Naive thymus-derived CD4-positive, alpha-beta T cell (primary cell): ENCODE measurements at places on chromosomes 12 and 14. TPM values are rescaled to one million over a fixed set of nuclear protein-coding genes. Genes with fewer than 3 reads are reported as not detected.

ADCY6 gene
- total RNA-seq, result 0.07 and 0.64 TPM in 2 replicates

AQP2 gene
- not detected for total RNA-seq

PTGDR gene
- total RNA-seq, result 0.30 TPM

OTX2 gene
- total RNA-seq, result not detected

PTHLH gene
- total RNA-seq, result not detected

INSM2 gene
- not detected for total RNA-seq

AKAP3 gene
- total RNA-seq, result 6.9 TPM

OR4Q3 gene
- total RNA-seq, result not detected in 2 replicates

SSTR1 gene
- not detected for total RNA-seq

DUSP16 gene
- total RNA-seq, result 38.9 TPM

CLEC4D gene
- total RNA-seq, result not detected in 2 replicates

GRCh38 chr14:22824711-22825359 lies 4.9 kb upstream of the MRPL52 start:
- DNase-seq, result peak; percentile 22

DNA sequence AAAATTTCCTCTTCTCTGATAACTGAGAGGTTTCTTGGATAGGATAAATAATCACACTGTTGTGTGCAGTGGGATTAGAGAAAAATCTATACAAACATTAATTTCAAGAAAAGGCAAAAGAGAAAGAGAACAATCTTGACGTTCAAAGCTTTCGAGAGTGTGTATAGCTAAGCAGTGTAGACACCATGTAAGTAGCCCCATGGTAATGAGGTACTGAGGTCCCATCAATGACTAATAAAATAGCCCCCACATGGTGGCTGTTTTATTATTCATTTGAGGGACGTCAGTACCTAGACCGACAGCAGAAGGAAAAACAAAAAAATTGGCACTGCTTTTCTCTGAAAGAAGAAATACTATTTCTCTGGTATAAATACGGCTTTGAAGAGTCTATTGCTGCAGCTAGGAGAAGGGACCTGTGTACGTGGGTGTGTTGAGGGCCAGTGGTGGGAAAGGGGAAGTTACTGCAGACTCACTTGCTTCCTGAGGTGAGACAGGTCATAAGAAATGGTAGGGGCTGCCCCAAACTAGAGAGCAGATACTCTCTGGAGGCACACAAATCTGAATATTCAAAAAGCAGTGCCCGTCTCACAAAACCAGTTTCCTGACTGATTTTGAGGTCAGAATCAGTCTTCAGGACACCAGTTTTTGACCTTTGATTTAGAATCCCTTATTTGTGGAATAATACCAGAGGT lies 339.8 kb downstream of the EMP1 start:
- DNase-seq, result no peak

DNA sequence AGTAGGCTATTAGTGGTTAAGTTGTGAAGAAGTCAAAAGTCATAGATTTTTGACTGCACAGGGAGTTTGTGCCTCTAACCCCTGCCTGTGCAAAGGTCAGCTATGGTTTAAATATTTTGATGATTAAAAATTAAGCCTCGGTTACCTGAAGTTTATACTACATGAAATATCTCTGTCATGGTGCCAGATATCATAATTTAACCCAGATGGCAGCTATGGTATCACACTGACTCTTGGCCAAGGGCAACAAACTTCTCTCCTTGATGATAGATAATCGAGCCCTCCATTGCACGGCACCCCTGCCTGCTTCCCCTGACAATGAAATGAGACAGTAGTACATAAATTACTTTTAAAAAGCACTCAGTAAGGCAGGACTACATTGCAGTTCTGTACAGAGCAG lies 80.8 kb downstream of the SLC35F4 start:
- DNase-seq, result no peak

DNA sequence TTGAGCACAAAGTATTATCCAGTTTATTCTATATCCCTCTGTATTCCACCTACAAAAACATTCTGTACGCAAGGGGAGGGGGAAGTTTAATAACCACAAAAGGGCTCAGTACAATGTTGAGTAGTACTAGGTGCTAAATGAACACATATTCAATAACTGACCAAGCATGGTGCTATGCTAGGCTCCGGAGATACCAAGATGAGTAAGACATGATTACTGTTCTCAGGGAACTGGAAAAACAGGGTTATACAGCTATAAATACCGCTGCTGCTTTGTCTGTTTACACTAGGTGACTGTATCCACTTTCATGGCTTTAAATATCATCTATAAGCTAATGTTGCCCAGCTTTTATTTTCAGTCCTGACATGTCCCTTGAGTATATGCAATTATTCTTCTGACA lies 135.8 kb downstream of the INSM2 start:
- DNase-seq, result no peak

GRCh38 chr14:88911809-88912208 lies 87.4 kb downstream of the TTC8 start:
- no peak for DNase-seq

- DNase-seq, result no peak
Observed at GRCh38 chr14:75317148-75317547, 38.5 kb downstream of the FOS start.

- no peak for DNase-seq
Observed at GRCh38 chr12:122990961-122991622, 10.6 kb downstream of the ARL6IP4 start.

DNA sequence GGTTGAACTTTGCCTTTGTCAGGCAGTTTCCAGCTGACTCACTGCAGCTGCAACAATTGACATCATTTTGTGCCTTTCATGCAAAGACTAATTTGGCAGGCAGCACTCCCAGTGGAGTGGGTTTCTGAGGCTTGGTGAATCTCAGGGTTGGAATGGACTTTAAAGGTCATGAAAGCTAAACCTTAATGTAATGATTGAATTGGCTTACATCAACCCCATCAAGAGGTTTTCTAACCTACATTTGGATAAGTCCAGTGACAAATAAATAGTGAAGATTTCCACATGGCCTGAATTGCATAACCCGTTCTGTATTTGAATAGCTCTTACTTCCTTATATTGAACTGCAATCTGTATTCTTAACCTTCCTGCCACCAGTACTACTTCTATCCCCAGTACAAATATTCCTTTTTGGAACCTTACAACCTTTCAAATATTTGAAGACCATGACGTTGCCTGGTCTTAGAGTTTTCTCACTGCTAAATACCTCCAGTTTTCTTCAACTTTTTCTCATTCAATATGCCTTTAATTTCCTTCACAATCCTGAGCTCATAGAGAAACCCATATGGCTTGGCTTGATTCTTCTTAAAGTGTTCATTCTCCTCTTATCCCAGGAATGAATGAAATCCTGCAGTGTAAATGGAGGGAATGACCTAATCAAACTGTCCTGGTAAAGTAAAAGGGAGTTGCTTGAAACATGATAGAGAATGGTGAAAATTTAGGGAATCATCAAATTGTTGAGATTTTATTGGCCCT lies 168.1 kb upstream of the NOVA1 start:
- DNase-seq, result no peak

DNA sequence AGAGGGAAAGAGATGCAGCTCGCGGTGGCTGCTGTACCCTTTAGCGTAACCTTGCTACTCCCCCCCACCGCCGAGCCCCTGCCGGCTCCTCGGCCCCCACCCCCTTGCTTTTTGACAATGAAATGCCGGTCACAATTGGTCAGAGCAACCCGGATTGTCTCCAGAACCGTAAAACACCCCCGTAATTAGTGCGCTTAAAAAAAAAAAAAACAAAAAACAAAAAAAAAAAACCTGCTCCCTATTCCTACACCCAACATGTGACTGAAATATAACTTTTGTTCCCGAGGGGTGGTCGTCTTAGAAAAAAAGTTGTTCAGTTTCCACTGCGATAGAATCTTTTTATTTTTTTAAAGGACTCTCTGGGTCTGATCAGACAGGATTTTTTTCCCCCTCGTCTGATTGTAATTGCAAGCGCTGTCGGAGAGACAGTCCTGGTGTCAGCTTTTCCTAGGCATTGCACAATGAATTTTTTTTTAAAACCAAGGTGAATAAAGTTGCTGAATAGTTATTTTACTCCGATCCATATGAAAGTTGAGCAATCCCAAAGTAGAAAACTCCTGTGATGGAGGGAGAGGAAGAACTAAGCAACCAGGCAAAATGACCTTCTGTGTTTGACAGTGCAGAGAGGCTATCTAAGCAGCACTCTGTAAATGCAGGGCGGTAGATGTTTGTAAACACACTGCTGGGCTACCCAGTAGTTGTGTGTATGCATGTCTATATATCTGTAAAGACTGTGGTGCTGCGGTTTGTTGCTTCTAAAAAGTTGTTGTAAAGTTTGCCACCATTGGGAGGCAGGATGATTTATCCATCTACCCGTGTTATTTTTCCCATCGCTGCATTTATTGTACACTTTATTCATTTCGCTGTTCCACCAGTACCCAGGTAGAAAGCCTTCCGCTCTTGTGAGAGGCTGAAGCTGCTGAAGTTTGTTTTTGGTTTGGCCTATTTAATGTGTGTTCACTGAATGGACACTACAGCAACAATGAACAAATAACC lies 1.1 kb downstream of the ETV6 start:
- DNase-seq, result peak; percentile 26

DNA sequence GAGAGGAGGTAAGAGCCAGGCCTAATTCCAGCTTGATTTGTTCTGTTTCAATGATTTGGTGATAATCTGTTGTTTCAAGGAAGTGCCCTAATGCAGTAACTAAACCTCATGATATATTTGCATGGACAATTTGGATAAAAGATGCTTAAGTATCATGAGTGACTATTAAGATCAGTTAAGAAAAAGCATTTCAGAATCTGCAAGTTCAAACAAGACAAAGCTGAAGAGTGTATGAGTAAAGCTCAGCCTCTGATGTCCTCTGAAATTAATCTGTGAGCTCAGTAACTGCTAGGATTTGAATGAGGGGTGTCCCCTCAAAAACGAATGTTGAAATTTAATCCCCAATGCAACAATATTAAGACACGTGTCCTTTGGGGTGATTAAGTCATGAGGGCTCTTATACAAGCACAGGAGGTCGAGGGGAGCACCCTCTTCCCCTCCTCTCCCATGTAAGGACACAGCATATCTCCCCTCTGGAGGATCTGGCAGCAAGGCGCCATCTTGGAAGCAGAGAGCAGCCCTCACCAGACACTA lies 949.2 kb downstream of the GALC start:
- DNase-seq, result no peak

DNA sequence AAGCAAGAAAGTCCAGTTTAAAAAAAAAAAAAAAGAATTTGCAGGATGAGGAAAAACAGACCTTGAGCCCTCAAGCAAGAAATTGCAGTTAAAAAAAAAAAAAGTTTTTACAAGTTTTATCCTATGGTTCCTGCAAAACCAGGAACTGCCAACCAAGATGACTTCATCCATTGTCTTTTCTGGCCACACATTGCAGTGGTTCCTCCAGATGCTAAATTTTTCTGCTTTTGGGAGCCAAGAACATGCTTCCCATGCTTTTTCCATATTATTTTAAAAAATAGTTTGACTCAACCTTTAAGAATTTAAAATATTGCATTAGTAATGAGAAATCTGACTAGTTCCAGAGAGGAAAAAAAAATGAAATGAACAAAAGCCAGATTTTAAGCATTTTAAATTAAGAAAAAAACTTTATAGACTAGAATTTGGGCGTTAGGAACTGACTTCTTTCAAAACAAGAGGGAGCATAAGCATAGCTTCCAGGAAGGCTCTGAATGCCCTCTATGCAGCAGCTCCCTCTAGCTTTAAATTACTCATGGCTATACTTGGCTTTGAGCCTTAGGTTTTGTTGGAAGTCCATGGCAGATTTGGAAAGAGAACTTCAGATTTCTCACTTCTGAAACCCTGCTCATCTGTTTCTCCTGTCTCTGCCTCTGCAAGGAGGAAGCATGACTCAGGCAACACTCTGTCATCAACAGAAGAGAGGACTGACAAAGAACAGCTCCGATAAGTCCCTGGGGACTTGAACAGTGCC lies 124.5 kb downstream of the GPR65 start:
- DNase-seq, result no peak

DNA sequence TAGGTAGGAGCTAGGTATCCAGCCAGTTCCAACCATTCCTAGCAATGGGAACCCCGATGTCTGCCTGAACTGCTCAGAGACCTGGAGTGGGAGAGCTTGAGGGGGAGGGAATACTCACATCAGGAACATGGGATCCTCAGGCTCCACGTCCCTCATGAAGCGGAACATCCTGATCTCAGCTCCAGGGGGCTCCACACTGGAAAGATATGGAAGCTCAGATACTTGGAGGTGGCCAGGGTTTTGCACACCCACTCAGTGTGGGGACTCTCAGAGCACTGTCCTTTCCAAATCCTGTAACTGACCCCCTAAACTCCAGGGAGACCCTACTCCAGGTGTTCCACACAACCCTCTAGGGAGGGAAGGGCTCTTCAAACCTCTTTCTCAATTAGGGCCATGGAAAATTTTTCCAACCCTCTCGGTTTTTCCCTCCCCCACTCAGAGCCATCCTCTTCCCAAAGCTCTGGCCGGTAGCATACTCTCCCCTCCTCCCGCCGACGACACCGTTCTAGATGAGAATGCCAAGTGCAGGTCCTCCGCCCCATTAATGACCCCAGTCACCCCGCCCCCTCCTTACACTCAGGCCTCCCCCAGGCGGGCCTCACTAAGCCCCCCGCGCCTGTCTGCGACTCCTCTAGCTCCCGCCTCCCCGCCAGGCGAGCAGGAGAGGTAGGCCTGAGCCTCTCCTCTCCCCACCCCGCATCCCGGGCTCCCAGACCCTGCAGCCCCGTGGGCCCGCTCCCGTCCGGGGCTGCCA lies 597 bp downstream of the MLF2 start:
- DNase-seq, result no peak

- peak; percentile 25 for DNase-seq
Observed at GRCh38 chr12:66910366-66910974, 231.6 kb upstream of the GRIP1 start.

DNA sequence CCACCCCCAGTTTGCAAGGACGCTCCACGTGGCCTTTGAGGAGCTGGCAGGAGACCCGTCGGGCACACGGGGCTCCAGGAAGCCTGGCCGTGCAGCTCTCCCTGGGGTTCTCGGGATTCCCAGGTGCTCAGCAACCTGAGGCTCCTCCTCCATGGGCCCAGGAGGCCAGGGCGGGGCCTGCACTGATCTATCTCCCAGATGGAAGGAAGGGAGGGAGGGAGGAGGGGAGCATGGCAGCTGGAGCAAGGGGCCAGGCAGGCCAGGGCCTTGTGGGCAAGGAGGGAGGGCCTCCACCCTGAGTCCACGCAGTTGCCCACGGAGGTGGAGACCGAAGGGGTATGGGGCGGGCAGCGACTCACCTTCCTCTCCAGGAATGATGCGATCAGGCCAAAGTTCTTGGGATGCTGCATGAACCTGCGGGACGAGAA lies 127.3 kb downstream of the RFLNA start:
- DNase-seq, result no peak

DNA sequence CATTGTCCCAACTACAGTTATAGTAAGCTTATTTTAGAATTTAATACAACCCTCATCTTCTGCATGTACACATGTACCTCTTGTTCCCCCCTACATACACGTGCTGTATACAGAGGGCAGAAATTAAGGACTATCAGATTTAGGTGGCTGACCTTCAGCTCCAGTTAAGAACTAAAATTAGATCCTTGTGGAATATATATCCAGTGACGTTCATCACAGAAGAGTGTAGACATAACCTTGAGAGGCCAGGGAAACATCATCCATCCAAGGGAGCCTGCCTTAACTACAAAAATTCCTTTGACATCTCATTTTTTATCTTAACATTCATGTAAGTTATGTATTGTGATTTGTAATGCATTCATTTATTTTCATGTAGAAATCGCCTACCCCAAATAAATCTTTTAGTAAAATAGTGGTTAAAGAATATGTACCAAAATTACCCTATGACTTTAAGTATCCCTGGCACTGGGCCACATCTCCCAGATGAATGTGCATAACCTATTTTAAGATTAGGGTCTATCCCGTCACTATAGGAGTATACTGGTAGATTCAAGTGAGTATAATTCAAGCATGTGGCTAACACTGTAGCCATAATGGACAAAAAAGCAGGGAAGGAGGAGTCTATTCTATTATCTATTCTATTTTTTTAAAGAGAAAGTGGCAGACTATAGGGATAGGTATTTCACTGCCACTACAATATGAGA lies 27.5 kb downstream of the RIC8B start:
- DNase-seq, result no peak
